Activated naive CD4-positive, alpha-beta T cell treated with anti-CD3 and anti-CD28 coated beads for 36 hours (primary cell): ENCODE measurements at places on chromosomes 4 and X.

- peak; percentile 4 for DNase-seq
Measured at GRCh38 chr4:95599777-95600400, 51.1 kb upstream of the UNC5C start.

DNA sequence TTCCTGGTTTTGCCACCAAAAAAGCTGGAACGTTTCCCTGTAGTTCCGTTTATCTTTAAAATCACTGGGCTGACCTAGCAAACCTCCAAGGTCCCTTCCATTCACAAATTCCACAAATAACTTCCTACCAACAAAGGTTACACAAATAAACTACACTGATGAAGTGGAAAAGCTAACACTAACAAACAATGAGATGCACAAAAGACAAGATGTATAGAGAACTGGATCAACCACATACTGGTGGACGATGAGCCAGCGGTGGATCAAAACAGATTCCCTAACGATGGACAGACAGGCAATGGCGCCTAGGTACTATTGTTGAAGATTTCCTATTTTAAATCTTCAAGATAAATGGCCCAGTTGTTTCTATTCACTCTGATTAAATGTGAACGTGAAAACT is 15.5 kb downstream of the AFAP1 start:
- no peak for DNase-seq

GRCh38 chr4:168537086-168537485 is 40.2 kb downstream of the PALLD start:
- DNase-seq, result no peak

DNA sequence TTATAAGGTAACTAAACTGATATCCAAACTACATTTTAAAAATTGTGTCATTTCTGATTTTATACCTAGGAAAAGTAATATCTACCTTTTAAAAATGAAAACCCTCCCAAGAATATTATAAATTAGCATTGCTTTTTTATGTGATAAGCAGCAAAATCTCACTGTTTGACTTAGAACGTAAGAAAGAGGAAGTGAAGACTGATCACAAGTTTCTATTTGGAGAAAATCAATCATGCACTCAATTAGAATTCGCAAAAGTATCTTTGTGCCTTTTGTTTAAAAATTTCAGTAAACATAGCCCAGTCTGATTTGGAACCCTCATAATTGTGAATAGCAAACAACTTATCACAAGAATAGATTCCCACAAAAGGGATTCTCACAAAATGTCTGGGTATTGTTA is 142.7 kb downstream of the TENM3 start:
- DNase-seq, result no peak

DNA sequence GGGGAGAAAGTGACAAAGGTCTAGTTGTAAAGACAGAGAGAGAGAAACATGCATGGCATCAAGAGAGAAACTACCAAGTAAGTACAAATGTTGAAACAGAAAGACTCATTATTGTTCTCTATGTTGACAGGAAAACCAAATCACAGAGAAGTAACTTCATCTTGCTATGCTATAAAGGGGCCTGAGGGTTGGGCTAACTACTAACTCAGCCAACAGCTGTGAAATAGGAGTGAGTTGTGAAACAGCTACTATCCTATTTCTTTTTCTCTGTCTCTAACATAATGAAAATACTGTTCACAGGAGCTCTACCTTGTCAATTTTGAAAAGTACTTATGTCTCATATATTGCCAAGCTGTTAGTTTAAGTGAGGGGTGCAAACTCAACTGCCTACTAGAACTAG is 65.0 kb downstream of the MTMR8 start:
- no peak for DNase-seq

GRCh38 chr4:73734530-73735001 is 5.8 kb upstream of the CXCL8 start:
- DNase-seq, result no peak

DNA sequence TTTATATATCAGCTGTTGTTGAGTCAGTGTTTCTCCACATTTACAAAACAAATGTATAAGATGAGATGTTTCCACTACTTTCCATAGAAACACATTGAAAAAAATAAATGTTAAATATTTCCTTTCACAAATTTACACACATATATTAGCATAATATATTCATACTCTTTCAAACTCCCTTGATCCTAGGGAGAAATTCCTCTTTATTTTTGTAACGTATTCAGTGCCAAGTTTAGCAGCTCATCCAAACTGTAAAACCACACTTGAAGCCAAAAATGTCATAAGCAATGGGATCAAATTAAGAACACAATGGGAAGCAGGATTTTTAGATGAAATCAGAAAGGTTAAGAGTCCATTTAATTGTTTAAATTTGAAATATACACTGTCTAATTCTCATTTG is 381.1 kb upstream of the MAD2L1 start:
- no peak for DNase-seq

GRCh38 chr4:732911-733630 is 27.4 kb downstream of the PCGF3 start:
- DNase-seq, result no peak

DNA sequence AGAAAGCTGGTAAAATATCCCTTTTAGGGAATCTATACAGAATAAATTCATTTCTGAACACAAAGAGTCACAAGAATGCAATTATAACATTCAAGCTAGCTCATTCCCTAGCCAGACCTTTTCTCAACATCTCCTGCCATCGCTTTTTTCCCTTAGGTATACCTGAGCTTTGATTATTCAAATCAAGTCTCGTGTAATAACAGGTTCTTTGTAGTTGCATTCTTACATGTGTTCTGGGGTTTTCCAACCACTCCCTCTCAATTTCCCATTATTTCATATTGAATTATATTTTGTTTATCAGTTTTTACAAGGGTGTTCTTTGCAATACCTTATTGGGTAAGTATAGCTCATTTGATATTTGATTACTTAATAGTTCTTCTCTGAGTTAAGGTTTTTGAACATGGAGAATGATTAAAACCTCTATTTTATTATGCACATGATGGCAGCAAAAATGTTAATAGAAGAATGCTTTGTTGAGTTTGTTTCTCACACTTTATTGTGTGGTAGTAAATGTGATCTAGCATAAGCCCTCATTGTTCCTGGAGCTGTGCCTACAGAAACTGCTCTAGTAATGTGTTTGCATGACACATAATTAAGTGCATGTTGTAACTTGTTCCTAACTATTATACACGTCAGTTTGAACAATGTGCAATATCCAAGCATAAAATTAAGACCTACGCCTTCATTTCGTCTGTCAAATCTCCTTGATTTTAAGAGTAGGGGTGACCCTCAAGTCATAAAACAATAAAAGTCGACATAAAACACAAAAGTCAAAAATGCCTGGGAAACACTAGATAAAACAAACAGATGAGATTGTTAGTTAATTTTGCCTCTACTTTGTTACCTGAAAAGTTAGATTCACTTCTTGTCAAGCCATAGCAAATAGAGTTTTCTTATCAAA is 124.0 kb upstream of the POF1B start:
- no peak for DNase-seq

GRCh38 chrX:50471390-50471789 is 765 bp upstream of the DGKK start:
- DNase-seq, result no peak

DNA sequence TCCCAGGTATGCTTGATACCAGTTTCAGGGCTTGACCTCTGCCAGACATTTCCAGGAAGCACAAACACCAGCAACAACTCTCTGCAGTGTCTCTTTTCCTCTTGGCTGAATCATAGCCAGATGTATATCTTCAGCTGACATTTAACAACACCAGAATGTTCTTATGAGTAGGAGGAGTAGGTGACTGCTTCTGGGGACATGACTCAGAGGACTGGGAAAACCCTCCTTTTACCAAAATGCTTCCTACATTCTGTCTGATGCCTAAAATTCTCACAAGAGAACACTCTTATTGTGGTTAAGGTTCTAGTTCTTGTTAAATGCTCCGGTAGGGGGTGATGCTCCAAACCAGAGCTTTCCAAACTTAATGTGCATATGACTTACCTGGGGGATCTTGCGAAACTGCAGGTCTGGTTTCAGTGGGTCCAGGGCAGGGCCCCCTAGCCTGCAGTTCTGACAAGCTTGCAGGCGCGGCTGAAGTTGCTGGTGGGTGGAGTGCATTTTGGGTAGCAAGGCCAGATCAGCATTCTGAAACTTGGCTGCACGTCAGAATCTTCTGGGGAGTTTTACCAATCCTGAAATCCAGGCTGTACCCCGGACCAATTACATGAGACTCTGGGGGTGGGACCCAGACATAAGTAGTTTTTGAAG is 329.3 kb upstream of the RPS6KA3 start:
- peak; percentile 27 for DNase-seq

GRCh38 chrX:50871922-50872453 is 38.5 kb upstream of the BMP15 start:
- no peak for DNase-seq

- peak; percentile 54 for DNase-seq
Measured at GRCh38 chr4:38670939-38671591, 7.1 kb downstream of the KLF3 start.

DNA sequence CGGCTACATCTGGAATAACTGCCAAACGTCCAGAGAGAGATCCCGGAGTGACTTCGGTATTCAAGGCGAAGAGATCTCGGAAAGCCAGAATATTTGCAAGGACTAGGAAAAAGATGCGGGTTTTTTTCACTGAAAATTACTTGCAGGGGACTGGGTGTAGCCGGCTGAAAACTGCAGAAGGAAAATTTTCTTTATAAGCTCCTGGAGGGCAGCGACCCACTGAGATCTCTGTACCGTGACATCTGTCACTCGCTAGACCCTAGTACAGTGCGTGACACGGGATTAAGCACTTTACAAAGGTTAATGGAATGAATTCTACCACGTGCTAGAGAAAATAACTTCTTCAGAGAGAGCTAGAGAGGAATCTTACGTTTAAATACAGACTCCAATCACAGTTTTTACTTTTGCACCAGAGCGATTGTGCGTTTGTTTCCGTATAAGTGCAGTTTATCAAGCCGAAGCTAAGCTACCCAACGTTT is 1.1 kb upstream of the LCORL start:
- DNase-seq, result no peak

DNA sequence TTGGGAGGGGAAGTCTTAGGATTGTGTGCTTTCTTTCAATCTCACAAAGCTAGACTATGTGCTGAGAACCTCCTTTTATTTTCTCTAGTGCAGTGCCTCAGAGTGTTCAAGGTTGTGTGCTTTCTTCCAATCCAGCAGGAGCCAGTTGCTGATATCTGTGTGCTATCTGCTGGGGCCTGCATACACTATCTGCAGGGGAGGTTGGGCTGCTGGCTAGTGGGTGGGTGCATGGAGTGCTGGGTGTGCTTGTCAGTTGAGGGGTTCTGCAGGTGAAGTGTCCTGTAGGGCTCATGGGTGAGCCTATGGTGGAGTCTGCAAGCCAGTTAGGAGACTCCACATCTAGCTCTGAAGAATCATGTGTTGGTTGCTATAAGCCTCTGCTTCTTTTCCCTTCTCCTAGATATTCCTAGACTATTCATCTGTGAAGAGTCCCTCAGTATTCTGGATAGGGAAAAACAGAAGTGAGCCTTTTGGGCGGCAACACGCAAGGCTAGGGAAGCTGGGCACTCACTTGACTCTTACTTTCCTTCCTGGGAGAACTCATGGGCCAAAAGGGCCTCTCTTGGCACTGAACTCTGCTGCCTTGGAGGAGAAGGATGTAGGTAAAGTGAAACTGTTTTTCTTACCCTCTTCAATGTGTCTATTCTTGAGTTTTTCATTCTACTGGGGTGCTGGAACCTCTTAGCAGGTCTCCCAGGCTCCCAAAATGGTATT is 8.0 kb upstream of the CISD2 start:
- no peak for DNase-seq

- DNase-seq, result peak; percentile 35
Measured at GRCh38 chr4:68349279-68349648, 626 bp downstream of the YTHDC1 start.

DNA sequence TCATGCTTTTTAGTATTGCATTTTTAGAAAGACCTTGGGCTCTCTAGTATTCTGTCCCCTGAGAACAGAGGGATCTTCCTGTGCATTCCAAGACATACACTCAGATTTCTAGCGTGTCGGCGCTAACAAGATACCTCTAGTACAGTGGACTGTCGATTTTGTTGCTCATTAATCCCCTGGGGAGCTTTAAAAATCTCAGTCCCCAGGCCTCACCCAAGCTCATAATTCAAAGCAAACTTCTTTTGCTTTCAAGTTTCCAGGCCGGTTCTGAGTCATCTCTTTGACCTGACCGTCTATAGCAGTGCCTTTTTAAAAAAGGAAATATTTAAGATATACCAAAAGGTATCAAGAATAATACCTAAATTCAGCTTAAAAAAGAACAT is 137.0 kb downstream of the AMMECR1 start:
- DNase-seq, result no peak

DNA sequence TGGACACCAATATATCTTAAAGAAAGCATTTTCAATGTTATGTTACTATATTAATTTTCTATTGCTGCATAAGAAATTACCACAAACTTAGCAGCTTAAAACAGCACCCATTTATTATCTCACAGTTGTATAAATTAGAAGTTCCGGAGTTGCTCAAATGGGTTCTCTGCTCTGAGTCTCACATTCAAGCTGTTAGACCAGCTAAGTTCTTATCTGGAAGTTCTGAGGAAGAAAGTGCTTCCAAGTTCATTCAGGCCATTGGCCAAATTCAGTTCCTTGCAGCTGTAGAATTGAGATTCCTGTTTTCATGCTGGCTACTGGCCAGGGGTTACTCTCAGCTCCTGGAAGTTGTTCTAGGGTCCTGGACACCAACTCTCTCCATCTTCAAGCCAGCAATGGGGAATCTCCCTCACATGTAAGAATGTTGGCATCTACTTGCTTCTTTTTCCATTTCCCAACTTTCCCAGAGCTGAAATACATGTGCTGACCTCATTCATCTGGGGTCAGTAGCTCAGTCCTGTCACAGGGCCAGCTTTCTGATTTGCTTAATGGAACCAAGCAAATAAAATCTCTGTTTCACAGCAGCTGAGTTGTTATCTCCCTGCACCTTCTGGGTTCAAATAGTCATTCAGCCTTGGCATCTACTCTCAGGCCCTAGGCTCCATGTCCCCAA is 99.6 kb upstream of the INTU start:
- DNase-seq, result no peak

- DNase-seq, result no peak
Measured at GRCh38 chr4:6451309-6451708, 21.1 kb downstream of the PPP2R2C start.

GRCh38 chr4:122118243-122118642 is 33.9 kb upstream of the BLTP1 start:
- DNase-seq, result no peak

- no peak for DNase-seq
Measured at GRCh38 chr4:143186212-143186611, 1.5 kb downstream of the USP38 start.

DNA sequence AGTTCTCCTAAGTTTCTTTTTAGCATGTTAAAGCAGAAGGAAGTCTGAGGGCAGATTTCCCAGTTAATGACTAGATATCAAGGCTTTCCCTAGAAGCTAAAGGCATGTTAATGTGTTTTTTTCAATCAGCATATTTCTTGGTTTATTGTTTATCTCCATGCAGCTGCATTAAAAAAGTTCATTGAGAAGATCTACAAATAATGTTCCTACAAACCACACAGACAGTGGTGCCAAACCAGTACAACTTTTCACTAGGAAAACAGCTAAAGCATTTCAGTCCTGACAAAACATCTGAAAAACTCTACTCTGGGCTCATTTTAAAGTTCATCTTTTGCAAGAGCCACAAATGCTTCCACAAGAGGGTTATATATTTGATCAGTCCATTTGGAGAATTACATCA is 320.0 kb downstream of the ADGRL3 start:
- DNase-seq, result no peak
